Activated CD8-positive, alpha-beta memory T cell treated with anti-CD3 and anti-CD28 coated beads for 1 hour (primary cell): ENCODE measurements at places on chromosomes 12 and 14.

DNA sequence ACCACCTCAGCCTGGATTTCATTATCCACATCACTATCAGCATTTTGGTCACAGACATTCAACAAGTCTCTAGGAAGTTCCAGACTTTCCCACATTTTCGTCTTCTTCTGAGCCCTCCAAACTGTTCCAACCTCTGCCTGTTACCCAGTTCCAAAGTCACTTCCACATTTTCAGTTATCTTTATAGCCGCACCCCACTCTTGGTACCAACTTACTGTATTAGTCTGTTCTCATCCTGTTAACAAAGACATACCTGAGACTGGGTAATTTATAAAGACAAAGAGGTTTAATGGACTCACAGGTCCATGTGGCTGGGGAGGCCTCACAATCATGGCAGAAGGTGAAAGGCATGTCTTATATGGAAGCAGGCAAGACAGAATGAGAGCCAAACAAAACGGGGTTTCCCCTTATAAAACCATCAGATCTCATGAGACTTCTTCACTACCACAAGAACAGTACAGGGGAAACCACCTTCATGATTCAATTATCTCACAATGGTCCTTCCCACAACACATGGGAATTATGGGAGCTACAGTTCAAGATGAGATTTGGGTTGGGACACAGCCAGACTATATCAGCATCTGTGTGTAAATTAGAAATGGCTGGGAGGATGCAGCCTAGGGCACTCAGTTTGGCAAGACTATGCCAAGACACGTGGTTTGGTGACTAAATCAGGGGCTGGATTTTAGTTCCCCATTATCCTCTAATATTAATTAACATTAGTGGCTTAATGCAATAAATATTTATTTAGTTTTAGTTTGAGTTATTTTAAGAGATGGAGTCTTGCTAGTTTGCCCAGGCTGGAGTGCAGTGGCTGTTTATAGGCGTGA lies 16.2 kb upstream of the FUT8 start:
- DNase-seq, result no peak

DNA sequence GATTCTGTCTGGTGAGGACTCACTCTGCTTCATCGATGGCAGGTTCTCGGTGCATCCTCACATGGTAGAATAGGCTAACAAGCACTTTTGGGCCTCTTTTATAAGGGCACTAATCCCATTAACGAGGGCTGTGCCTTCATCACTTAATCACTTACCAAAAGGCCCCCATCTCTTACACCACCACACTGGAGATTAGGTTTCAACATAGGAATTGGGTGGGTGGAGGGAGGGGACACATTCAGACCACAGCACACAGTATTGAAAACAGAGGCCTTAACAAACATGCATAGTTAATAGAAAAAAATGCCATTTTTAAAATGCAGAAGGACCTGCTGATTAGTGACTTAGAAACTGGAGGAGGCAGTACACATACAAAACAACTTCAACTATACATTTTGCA lies 61.6 kb downstream of the SPPL3 start:
- no peak for DNase-seq

DNA sequence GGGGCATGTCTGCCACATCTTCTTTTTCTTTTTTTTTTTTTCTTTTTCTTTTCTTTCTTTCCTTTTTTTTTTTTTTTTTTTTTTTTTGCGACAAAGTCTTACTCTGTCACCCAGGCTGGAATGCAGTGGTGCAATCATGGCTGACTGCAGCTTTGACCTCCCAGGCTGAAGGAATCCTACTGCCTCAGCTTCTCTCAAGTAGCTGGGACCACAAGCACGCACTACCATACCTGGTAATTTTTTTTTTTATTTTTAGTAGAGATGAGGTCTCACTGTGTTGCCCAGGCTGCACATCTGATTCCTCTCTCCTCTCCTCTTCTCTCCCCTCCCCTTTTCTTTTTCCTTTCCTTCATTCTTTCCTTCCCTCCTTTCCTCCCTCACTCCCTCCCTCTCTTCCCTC lies 18.5 kb downstream of the SLC15A5 start:
- no peak for DNase-seq

DNA sequence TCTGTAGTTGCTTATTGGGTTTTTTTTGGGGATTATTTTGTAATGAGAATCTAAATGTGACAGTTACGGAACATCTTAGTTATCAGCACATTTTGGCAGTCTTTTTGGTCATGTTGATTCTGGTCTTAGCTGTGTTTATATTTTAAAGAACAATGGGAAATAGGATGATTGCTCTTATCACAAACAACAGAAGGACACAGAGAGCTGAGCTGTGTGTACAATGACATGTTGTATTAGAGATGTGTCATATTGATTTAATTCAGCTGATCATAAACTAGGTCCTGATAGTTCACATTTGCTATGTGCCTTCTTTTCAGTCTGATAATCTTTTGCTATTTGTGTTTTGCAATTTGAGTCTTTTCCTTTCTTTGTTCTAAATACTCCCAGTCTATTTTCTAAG lies 781.7 kb downstream of the TRHDE start:
- DNase-seq, result no peak

DNA sequence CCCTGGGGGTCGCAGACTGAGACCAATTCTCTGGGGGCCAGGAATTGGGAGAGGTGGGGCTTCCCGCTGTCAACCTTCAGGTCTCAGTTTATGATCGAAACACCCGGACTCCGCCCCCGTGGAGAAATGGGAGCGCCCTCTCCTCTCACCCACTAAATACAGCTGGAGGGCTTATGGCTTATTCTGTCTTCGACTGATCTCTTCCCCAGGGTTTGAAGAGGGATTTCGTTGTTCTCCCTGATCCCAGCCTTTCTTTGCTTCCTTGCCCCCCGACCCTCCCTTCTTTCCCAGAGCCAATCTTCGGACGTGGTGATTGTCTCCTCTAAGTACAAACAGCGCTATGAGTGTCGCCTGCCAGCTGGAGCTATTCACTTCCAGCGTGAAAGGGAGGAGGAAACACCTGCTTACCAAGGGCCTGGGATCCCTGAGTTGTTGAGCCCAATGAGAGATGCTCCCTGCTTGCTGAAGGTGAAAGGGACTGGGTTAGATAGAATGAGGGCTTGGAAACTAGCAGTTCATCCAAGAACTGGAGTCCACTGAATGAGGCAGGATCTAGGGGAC lies 607 bp downstream of the OS9 start:
- DNase-seq, result peak; percentile 8

DNA sequence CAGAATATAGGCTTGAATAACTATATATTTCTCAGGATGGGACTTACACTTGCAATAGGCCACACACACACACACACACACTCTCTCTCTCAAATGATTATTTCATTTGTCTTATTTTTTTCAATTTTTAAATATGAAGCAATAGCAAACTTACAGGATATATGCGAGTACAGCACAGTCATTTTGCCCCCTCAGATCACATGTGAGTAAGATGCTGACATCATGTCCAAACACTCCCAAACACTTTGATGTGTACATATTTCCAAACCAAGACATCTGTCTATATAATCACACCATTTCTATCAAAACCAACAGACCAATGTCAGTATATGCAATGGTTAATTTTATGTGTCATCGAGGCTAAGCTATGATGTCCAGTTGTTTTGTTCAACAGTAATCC lies 1535.9 kb upstream of the FLRT2 start:
- no peak for DNase-seq

- no peak for DNase-seq
Measured at GRCh38 chr14:104889375-104889757, 24.3 kb downstream of the CEP170B start.
